ENCODE measurements at places on chromosomes 2 and 18. TPM values are rescaled to one million over a fixed set of nuclear protein-coding genes. Genes with fewer than 3 reads are reported as not detected.

Gene MOGAT1
- total RNA-seq = not detected

Gene SCG2
- total RNA-seq = not detected

Gene UBE2E3
- 30.7 TPM for total RNA-seq

Gene LYG2
- total RNA-seq = not detected

Gene MARCO
- total RNA-seq = 0.56 TPM

Gene PLGLB2
- 0.16 TPM for total RNA-seq

Gene SPATA3
- not detected for total RNA-seq

Gene TMEFF2
- total RNA-seq = not detected

Gene SDC1
- total RNA-seq = 0.33 TPM

Gene ZNF521
- total RNA-seq = 0.15 TPM

Gene TRIM43
- not detected for total RNA-seq

Gene CRYBA2
- not detected for total RNA-seq

Gene KCNS3
- not detected for total RNA-seq

DNA sequence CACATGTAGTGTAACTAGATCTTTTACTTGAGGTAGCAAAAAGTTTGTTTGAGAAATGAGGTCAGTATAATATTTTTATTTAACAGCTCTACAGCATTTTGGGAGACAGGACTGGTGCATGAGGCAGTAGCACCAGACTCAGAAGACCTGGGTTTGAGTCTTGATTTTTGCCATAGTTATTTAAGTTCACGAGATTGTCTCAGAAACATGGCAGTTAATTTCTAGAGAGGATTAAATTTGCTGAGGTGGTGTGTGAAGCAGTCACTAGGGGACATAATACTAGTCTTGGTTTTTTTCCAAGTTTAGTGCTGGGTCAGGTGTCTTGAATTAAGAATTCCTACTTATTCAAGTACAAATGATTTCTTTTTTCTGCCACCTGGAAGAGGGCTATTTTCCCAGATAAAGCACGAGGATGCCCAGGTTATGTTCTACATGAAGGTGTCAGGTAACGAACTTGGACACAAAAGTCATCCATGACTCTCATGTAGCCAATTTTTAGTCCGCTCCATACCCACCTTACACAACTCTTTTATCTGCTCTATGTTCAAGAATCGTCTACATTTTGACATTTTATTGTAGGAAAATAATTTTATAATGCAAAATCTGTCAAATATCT lies 1.4 kb downstream of the MARCHF7 start:
- DNase-seq = no peak

DNA sequence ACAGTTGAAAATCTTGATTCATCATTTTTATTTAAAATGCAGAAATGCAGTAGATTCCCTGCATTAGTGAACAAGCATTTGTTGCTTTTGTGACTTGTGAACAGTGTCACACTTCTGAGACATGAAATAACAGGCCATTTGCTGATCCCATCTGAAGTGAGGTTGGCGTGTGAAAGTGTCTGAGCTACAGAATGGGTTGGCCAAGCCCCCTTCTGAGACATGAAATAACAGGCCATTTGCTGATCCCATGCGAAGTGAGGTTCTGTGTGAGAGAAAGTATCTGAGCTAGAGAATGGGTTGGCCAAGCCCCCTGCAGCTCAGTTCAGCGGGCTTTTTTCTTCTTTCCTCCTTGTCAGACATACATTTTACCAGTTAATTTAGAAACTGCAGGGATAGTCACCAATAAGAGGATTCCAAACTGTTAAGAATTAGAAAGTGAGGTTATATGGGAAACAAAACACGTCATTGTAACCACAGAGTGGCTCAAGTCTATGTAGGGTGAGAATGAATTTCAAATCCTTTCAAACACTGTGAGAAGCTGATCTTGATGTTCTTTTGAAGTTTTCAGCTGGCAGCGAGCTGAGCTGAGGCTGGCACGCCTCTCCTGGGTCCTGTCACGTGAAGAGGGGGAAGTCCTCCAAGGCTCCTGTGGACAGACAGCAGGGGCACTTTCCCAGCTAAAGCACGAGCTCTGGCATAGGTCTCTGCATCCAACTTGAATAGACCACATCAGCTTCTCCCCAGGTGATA lies 339.2 kb upstream of the SALL3 start:
- DNase-seq = no peak

GRCh38 chr2:16117791-16118610 lies 177.7 kb downstream of the MYCN start:
- DNase-seq = no peak

DNA sequence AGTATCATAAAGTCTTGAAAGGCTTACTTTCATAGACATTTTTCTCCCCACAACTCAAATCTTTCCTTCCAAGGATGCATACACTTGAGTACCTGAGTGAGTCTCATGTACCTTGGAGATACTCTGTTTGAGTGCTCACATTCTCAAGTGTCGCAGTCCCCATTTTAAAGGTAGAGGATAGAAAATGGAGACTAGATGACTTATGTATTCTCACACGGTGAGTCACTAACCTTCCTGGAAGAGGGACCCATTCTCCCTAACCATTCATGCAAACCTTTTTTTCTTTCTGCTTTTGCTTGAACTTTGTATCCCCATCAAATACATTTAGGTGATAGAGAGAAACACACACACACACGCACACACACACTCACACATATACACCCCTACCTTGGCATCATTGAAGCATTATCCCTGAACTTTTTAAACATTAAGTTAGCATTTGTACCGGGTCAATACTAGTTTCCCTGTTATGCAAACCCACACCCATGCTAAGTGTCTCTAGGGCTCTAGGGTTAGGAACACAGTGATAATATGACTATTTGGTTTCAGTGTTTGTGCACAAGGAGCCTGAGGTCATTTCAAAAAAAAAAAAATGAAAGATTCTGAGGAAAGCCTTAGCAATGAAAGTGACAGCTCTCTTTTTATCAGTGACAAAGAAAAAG lies 236.2 kb downstream of the IKZF2 start:
- DNase-seq = no peak

GRCh38 chr2:236753606-236754270 lies 184.1 kb downstream of the ACKR3 start:
- DNase-seq = no peak

DNA sequence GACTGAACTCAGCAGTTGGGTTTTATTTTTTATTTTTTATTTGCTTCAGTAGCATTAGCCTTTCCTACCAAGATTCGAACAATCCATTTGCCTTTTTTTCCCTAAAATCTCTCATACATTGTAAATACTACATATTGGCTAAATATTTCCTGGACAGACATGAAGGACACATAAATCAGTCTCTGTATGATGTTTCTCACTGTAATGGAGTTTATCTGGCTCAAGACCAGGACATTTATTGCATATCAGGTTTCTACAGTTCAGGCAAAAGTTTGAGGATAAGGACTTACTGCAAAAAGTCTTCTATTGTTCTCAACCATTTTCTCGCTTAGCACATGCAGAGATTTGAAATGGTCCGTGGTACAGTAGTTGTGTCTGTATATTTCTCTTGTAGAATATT lies 3.3 kb downstream of the CLUL1 start:
- no peak for DNase-seq

DNA sequence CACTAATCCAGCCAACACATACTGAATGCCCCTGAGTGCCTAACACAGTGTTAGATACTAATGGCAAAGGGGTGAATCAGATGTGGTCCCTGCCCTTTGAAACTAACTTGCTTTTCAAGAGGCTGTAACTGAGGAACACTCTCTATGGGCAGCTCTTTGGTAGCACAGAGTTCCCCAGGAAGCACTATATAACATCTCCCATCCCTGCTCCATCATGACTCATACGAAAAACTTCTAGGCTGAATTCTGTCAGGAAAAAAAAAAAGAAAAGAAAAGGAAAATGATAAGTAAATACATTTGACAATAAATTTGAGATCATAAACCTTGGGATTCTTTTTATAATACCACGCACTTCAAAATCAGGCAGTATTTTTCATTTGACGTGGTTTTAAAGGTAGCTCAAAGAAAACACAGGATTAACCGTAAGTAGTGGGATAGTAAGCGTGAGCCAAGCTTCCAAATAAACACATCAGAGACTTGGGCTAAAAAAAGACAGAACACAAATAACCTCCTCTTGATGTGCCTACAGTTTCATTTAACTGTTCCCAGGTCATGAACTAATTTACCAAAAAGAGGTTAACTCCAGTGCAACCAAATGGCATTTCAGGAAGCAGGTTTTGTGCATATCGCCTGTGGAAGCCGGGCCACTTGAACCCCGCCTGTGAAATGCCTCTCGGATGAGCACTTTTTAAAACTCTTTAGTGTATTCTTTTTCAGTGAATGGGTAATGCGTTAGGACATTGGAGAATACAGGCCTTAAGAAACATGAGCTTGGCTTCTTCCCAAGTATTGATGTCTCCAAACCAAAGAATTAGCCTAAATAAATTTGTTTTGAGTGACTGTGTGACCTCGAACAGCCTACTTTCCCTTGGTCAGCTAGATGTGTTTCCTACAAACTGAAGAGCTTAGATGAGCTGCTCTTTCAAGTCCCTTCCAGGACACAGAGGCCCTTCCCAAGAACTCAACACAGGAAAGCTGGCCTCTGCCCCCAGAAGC lies 42.0 kb downstream of the RDH14 start:
- no peak for DNase-seq

DNA sequence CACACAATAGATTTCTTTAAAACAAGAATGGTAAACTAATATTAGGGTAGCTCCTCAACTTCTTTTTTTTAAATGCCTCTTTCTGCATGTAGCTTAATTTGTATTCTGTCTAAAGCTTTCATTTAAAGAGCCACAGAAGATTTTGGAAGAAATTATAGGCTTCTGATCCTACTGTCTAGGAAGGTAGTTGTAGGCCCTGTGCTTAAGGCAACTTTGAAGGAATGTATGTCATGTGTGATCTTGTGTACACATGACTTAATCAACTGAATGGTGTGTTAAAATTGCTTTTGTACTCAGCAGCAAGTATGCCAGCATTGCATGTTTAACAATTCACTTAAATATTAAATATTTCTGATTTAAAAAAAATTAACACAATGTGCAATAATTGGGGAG lies 51.5 kb upstream of the LYPD6 start:
- DNase-seq = no peak

GRCh38 chr2:134232868-134233727 lies 20.8 kb upstream of the MGAT5 start:
- no peak for DNase-seq

- no peak for DNase-seq
Measured at GRCh38 chr2:199775267-199775666, 75.7 kb downstream of the FTCDNL1 start.

GRCh38 chr2:178187861-178188260 lies 6.5 kb upstream of the OSBPL6 start:
- no peak for DNase-seq

DNA sequence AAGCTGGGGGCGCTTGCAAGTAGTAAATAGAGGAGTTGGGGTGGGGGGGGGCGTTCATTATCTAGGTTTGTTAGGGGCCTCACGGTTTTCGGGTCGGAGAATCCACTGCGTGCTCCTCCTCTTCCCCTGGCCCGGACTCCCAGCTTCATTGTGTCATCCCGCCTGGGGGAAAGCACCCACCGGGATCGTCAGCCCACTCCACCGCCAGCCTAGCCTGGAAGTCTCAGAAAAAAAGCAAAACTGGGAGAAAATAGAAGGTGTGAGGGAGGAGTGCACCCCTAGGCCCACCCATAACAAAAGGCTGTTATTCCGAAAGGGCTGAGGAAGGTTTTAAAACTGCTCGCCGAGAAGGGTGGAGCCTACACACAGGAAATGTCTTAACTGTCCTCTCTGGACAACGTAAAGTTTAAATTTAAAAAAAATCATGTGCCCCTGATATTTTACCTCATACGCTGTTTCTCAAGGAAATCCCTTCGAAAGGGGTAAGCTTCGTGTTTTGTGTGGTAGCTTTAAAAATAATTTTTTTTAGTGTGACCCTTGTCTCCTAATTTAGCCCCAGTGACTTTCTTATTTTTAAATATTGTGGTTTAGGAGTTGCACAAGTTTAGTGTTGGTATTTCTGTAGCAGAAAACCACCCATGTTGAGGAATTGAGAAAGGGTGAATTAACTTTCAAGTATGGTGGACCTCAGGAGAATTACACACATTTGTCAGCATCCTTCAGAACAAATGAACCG lies 104.2 kb downstream of the SPTBN1 start:
- no peak for DNase-seq

DNA sequence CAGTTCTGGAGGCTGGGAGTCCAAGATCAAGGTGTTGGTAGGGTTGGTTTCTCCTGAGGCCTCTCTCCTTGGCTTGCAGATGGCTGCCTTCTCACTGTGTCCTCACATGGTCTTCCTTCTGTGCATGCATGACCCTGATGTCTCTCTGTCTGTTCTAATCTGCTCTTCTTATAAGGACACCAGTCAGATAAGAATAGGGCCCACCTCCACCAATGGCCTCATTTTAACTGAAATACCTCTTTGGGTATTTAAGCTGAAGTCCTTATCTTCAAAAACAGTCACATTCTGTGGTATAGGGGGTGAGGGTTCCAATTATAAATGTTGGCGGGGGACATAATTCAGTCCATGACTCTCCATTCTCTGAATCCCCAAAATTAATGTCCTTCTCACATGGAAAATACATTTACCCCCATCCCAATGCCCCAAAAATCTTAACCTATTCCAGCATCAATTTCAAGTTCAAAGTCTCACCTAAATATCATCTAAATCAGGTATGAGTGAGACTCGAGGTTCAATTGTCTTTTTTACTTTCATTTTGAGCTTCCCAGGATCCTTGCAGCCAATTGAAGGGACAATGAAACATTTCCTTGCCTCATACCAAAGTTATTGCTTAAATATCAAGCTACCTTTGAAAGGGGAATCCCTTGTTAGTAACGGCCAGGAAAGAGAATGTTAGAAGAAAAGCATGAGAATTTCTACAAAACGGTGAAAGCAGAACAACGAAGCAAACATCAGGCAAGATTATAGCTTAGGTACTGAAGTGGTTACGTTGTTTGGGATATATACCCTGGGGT lies 20.6 kb upstream of the CNOT11 start:
- no peak for DNase-seq

- no peak for DNase-seq
Measured at GRCh38 chr2:85501248-85501647, 37.7 kb upstream of the MAT2A start.

DNA sequence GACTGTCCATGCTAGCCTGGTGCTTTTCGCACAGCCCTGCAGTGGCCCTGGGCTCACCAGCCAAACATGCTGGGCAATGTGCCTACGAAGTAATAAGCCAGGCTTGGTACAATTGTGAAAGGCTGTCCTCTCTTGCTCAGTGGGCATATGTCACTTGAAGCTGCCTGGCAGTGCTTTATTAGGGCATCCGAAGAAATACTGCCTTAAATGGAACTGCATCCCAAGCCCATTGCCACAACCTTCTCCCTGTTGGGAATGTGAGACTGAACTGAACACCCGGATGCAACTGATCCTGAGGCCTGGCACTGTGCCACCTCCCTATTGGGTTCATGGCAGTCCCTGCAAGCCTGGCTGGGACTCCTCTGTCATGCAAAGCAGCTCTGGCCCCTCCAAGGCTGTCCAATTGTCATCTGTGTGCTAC lies 15.9 kb downstream of the CAPG start:
- DNase-seq = no peak

DNA sequence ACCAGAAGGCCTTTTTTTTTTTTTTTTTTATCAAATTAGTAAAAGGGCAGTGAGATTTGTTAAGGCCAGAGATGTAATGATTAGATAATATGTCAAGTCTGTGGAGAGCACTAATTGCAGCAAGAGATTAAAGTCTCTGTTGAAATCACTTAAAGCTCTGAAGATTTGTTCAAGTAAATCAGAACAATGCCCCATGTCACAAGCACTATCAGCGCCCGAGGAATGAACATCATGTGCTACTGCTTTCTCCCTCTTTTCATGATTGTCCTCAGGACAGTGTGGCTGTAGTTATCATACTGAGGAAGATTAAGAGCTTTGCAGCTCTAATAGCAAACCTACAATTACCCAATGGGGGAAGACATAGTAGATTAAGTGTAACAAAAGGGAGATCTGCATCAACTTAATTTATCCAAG lies 71.1 kb downstream of the TDRD15 start:
- DNase-seq = no peak

All from activated T-cell treated with anti-CD3 and anti-CD28 coated beads, Interleukin-2, amount 50 U/mL, for 4 hours (primary cell).